Stimulated activated CD8-positive, alpha-beta memory T cell treated with anti-CD3 and anti-CD28 coated beads, Interleukin-2, amount 100 ng/mL, for 1 hour (primary cell): ENCODE measurements at places on chromosomes 7 and 10.

DNA sequence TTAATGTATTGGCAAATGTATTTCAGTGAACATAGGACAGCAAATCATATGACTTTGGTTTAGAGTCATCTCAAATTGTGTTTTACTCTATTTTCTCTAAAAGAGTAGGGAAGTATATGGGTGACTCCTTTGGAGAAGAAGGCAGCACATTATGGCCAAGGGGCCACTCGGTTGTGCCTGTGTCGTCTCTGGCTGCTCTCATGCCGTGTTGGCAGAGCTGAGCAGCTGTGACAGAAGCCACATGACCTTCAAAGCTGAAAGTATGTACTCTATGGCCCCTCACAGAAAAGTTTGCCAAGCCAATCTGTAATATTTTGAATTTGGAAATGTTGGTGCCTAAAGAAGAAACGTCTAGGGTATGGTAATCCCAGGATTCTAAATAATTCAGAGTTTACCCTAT lies 47.5 kb downstream of the TASOR2 start:
- no peak for DNase-seq

GRCh38 chr10:133338080-133339071 lies 1.7 kb upstream of the CALY start:
- no peak for DNase-seq

- no peak for DNase-seq
Observed at GRCh38 chr10:77555591-77556212, 81.9 kb downstream of the KCNMA1 start.

- no peak for DNase-seq
Observed at GRCh38 chr7:12732428-12732827, 45.0 kb downstream of the ARL4A start.

GRCh38 chr10:129033340-129033739 lies 433.7 kb upstream of the MGMT start:
- DNase-seq: no peak

DNA sequence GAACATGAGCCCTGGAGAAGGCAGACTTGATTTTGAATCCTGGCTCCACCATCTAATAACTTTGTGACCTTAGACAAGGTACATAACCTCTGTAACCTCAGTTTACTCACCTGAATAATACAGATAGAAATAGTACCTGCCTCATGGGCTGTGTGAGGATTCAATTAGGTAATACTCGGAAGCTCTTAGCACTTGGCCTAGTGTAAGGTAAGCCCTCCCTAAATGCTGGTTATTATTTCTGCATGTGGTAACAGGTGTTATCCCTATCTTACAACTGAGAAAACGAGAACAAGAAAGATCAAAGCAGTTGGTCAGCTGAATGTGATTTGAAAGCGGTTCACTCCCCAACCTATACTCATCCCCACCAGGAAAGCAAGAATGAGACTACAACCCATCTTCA lies 28.7 kb upstream of the ACSL5 start:
- DNase-seq: no peak

- no peak for DNase-seq
Observed at GRCh38 chr10:91571671-91572070, 61.2 kb downstream of the PPP1R3C start.

DNA sequence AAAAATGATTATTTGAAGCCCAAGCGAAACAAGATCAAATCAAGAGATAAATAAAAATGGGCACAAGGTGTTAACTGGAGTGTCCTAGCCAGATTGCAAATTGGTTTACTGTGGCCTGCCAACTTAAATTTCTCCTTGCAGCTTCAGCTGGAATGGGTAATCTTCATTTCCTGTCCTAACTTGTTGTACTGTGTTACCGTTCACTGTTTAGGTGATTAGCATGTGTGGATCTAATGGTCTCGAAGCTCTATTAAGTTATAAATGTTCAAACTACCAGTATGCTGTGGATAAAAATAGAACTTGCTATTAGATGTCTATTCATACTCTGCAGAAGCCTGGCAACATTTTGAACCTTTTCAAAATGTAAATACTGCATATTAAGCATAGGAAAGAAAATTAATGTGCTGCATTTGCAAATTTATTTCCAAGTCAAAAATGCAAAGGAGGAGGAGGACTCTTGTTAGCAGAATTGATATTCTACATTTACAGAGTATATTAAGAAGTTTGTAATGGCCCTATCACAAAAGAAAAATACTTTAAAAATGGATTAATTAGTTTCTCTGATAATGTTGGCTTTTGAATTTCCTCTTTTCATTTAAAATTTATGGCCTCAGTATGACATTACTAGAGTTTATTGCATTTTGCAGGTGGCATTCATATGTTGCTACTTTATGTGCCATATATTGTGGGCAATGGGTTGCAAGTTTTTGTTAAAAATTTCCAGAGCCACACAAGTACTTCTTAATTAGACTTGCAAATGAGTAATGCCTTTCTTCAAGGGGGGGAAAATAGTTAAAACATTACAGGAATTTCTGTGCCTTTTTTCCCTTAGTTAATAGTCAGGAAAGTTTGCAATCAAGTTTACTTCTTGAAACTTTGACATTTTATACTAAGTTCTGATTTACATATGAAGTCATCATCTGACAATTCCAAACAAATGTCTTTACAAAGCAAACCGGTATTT lies 92.1 kb downstream of the CABCOCO1 start:
- DNase-seq: no peak

DNA sequence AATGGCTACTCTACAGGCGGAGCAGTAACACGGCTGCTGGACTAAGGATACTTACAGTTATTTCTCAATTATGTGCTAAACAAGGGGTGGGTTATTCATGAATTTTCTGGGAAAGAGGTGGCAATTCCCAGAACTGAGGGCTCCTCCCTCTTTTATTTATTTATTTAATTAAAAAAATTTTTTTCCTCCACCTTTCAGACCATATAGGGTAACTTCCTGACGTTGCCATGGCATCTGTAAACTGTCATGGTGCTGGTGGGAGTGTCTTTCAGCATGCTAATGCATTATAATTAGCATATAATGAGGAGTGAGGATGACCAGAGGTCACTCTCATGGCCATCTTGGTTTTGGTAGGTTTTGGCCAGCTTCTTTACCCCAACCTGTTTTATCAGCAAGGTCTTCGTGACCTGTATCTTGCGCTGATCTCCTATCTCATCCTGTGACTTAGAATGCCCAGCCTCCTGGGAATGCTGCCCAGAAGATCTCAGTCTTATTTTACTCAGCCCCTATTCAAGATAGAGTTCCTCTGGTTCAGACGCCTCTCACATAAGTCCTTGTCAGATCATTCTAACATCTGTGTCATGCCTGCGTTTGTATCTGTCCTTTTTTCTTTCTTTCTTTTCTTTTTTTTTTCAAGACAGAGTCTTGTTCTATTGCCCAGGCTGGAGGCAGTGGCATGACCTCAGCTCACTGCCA lies 15.9 kb upstream of the STOX1 start:
- no peak for DNase-seq

DNA sequence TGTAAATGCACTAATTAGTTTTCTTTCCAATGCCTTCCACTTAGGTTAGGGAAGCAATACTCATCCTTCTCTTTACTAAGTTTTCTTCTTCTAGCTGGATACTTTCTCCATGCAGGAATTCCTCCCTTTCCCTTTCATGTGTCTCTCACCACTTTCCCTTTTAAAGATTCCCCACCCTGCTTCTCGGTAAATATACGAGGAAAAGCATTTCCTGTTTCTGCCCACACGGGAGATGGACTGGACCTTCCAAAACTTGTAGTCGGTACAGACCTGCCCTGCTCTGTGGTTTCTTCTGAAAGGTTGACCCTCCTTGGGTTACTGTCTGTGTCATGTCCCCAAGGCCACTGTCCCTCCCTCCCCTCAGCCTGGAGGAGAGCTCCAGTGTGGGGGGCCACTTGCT lies 58.9 kb upstream of the LYZL2 start:
- DNase-seq: no peak

GRCh38 chr10:123858907-123859652 lies 32.5 kb downstream of the CPXM2 start:
- no peak for DNase-seq
